Stimulated activated effector memory CD8-positive, alpha-beta T cell treated with anti-CD3 and anti-CD28 coated beads, Interleukin-12 subunit alpha, Interleukin-12 subunit beta, amount 100 ng/mL, for 72 hours (primary cell): ENCODE measurements at places on chromosomes 6 and 20.

DNA sequence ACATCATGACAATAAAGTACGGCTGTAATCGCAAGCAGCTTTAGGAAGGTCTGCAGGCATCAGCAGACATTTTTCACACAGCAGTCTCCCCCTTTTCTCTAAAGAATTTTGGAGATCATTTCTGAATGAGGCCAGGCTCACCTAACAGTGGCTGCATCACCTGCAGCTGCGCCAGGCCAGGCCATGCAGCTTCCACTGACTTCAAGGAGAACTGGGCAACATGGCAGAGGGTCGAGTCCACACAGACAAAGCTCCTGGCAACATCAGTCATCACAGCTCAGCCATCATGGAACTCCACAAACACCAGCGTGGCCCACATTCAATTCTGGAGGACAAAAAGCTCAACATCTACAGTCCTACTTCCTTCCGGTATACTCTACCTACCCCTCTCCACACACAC is 17.8 kb upstream of the FOXC1 start:
- DNase-seq = no peak

DNA sequence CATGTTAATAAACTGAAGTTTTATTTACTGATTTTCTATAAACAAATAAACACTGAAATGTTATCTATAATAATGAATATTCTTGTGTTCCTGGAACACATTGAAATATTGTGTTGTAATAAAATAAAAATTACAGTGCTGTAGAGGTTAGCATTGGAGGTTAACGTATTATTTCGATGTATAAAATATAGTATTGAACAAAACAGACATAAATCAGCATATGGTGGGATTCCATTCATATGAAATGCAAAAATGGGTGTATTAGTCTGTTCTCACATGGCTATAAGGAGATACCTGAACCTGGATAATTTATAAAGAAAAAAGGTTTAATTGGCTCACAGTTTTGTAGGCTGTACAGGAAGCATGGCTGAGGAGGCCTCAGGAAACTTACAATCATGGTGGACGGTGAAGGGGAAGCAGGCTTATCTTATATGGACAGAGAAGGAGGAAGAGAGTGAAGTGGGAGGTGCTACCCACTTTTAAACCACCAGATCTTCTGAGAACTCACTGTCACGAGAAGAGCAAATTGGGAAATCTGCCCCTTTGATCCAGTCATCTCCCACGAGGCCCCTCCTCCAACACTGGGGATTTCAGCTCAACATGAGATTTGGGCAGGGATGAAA is 24.6 kb upstream of the BMP6 start:
- no peak for DNase-seq

- DNase-seq = no peak
Measured at GRCh38 chr6:110999634-111000270, 17.9 kb downstream of the RPF2 start.

GRCh38 chr6:36851626-36852025 is 12.4 kb upstream of the CPNE5 start:
- DNase-seq = no peak

DNA sequence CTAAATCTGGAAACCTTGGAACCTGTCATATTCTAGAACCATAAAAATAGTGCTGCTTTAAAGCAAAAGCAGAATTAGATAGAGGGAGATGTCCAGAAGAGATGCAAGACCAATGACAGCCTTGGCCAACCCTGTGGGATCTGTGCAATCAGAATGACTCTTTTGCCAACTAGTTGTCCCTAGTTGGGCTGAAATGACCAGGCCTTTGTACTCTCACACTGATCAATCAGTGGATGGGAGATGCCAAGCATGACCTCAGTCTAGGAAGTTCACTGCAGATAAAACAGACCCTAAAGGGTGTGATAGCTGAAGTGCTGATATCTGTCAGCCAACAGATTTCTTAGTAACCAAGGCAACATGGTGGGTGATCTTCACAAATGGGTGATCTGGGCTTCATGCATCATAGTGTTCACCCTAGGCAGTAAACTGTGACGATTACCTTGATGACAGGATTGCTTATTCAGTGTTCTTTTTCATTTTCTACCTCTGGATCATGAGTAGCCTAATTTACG is 52.1 kb downstream of the BCKDHB start:
- DNase-seq = no peak

GRCh38 chr6:166279393-166279679 is 28.9 kb downstream of the PRR18 start:
- no peak for DNase-seq

DNA sequence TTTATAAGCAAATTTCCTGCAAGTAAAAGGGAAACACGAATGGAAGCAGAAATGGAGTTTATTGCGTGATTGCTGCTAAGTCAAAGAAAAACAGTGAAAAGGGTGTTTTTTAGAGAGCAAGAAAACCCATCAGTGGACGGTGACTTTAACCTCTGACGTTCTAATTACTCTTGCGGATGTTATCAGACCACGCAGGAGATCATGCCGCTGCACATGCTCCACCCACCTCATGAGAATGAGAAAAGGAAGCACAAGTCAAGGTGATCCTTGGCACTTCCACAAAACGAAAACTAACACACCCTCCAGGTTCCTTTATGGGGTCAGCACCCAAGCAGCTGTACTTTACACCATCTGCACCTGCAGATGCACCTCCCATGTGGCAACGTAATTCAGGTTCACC is 45.0 kb downstream of the LYRM4 start:
- DNase-seq = no peak

- no peak for DNase-seq
Measured at GRCh38 chr20:2800521-2801285, at the start of gene CPXM1. CPXM1 (minus strand) TSS chr20:2800627; CDS start chr20:2800572, 55 bp downstream.

GRCh38 chr20:56776345-56776744 is 147.2 kb downstream of the TFAP2C start:
- no peak for DNase-seq

DNA sequence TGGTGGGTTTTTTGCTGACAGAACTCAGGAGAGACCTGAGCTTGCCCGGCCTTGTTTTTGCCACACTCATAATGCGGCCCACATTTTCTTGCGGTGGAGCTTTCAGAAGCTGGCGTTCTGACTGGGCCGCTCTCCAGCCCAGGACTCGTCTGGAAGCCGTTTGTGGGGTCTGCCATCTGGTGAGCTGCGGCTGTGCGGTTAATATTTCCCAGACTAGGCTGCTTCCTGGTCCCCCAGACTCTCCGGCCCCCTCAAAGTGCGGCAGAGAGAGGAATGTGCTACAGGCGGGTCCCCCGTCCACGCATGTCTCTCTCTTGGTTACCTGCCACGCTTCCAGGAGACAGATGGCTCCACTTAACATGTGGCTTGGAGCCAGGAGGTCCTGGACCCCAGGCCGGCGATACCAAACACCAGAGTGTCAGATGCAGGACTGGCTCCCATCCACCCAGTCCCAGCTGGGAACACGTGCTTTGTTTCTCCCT is 128.9 kb upstream of the PMEPA1 start:
- DNase-seq = no peak

GRCh38 chr6:156760377-156760776 is 16.8 kb upstream of the ARID1B start:
- no peak for DNase-seq

DNA sequence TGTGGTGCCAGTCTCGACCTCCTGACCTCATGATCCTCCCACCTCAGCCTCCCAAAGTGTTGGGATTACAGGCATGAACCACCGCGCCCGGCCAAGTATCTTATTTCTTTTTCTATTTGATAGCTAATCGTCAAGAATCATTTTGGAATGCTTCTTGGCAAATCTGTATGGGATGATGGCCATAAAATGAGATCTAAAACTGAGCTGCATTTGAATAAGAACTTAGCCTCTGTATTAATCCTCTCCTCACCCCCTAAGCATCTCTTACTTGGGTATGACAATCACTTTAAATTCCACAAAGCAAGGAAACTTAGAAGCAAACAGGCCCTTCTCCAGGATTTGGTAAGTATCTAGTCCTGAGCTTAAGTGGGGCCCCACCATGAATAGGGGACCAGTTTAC is 108.9 kb upstream of the BTBD3 start:
- DNase-seq = no peak

- no peak for DNase-seq
Measured at GRCh38 chr6:39243809-39244208, 14.5 kb upstream of the KCNK5 start.

DNA sequence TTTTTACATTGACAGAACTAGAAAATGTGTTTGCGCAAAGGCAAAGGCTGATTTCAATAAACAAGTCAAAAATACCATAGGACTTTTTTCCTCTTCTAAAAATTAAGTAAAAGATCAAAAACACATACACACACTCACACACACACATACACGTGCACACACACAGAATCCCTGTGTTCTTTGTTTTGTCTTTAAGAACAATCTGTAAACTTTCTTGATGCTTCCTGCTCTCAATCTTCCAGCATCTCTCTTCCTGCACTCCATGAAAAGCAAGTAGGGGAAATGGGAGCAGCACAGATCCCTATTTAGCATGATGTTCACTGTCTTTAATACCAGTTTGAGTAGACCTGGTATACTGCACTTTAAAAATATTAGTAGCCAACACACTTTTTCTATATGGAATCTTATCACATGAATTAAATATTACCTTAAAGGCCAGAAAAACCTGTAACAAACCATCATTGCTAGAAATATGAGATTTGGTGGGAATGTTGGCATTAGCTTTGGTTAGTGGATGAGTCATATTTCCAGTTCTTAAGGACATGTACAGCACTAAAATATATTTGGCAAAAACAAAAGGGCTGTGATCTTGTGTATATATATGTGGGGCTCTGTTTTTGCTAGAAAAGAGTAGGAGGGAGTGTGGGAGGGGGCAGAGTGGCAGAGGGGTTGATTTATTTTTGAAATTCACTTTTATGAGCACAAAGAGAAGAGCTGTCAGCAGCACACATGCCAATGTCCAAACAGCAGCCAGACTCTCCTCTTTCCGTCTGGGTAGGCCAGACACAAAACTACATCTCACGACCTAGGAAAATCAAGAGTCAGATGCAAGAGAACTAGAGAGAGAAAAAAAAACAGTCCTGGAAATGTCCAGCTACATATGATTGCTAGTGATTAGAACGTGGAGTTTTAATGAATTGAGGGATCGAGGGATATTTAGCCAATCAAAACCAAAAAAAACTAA is 4.6 kb downstream of the PTPRK start:
- DNase-seq = no peak

GRCh38 chr20:6671829-6672228 is 95.7 kb upstream of the BMP2 start:
- no peak for DNase-seq

DNA sequence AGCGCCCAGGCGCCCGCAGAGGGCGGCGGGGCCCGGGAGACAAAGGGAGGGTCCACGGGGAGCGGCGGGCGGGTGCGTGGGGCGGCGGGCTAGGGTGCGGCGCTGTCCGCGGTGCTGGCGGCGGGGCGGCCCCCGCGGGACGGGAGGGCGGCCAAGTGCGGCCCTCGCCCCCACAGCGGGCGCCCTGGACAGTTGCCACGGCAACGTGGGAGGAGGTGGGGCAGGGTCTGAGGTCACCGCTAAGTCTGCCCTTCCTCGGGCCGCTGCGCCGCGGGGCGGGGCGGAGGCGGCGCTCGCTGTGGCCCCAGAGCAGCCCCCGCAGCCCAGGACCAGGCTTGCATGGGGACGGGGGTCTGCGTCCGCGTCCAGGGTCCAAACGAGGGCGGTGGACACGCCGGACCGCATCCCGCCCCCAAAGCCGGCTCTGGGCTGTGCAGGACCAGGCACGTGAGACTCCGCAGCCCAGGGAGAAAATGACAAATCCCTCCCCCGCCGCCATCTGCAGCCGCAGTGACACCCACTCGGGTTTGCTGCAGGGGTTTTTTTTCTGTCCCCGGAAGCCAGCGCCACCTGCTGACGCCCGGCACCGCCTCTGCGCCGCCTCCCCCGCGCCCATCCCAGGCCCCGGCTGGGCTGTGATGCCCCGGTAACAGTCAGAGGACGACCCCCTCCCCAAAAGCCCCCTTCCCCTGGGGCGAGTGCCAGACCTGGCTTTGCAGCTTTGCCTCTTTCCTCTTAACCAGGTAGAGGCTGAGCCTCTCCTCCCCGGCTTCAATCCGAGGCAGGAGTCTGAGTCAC is 36.8 kb downstream of the YTHDF1 start:
- peak; percentile 57 for DNase-seq

GRCh38 chr20:56897318-56897957 is 268.3 kb downstream of the TFAP2C start:
- DNase-seq = no peak

DNA sequence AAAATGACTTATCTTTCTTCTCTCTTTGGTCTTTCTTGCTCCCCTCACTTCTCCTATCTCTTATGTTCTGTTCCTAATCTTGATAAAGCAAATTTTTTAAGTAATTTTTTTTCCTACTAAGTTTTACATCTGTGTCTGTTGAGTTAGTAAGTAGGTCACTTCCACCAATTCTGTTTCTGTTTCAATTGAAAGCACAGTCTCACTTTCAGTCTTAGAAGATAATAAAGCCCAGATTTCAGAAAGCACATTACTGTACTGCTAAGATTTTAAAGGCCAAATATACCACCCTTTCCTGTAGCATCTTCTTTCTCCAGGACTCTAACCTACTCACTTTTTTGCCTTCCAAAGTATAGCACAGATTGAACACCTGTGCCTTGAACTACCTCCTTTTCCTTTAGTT is 866.1 kb upstream of the ADGRB3 start:
- no peak for DNase-seq

- no peak for DNase-seq
Measured at GRCh38 chr6:76124018-76124417, 51.6 kb upstream of the IMPG1 start.

- DNase-seq = no peak
Measured at GRCh38 chr20:8399947-8400346, 267.9 kb downstream of the PLCB1 start.

GRCh38 chr6:63317641-63318040 is 2.1 kb downstream of the LGSN start:
- no peak for DNase-seq

- DNase-seq = no peak
Measured at GRCh38 chr6:45438849-45439406, 61.2 kb upstream of the SUPT3H start.

DNA sequence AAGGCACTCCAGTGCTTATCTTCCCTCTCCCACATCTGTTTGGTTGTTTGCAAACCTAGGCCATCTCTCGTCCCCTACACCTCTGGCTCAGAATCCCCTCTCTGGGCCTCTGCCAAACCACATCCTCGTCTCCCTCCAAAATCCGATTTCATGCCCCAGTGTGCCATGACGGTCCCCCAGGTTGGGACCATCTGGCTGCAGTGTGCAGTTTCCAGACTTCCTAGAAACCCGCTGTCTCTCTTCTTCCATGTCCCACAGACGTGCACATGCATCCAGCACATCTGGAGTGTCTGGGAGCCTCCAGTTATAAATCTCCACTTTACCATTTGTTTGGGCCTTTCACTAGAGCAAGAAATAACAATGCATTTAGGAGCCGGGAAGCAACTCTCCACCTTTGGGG is 316.2 kb downstream of the KIF16B start:
- no peak for DNase-seq

DNA sequence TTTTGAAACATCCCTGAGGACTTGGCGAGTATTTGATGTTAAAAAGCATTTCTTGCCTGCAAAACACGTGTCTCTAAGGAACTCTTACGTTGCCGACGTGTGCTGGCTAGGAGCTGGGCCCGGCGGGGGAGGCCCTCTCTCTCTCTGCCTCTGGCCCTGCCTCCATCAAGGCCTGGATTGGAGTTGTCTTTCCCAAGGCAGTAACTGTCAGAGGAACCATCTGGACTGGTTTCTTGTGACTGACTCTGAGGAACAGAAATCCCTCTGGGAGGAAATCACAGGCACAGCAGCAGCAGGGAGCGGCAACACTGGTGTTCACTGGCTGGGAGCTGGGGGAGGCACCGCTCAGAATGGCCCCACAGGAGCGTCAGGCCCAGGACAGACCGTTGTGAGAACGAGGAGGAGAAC is 244.2 kb downstream of the NRN1 start:
- DNase-seq = no peak

GRCh38 chr6:20473518-20473917 is 60.7 kb upstream of the CDKAL1 start:
- no peak for DNase-seq
